Posterior cingulate gyrus (tissue), 11 donors: ENCODE measurements at places on chromosomes 11 and 22.

- no peak for DNase-seq
These were observed 27.3 kb downstream of the CTR9 start for GRCh38 chr11:10778217-10778970.

GRCh38 chr22:20549232-20549841 lies 41.9 kb downstream of the MED15 start:
- DNase-seq: no peak

GRCh38 chr22:19961868-19962245 lies 20.2 kb upstream of the TXNRD2 start:
- DNase-seq: no peak

DNA sequence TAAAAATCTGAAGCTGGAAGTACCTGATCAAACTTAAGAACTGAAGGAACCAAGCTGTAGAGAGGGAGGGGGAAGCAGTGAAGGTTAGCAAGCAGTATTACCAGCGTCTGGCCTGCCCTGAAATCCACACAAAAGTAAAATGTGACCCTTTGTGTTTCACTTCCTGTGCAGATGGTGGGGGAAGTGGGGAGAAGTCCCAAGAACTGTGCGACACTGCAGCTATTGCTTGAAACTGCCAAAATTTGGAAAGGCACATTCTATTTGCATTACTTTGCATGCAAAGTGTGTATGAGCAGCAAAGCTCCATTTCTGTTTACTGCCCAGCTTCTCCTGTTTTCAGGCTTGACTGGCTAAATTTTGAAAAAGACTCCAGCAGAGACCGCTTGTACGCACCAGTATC lies 72.1 kb upstream of the BMAL1 start:
- DNase-seq: no peak

DNA sequence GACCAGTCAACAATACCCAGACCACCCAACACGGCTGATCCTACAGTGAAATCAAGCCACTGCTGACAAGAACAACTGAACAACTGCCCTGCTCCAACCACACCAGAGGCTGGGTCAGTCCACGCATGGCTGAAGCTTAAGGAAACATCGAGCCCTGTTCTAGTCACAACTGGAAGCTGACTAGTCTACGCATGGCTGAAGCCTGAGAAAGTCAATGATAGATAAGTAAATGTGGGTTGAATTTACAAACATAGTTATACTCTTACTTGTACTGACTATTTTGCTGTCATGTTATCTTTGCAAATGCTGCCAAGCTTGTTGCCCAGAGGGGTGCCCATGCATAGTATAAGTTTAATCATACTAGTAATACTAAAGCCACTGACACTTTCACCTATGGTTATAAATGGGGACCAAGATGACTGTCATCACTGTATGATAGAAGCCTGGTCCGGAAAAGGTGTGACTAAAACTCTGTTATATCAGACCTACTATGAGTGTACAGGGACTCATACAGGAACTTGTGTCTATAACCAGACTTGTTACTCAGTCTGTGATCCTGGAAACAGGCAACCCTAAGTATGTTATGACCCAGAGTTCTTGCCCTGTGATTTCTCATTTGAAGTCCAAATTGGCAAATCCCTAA lies 43.4 kb upstream of the GLYAT start:
- DNase-seq: no peak

GRCh38 chr11:43576803-43577521 lies 103.6 kb upstream of the HSD17B12 start:
- no peak for DNase-seq

DNA sequence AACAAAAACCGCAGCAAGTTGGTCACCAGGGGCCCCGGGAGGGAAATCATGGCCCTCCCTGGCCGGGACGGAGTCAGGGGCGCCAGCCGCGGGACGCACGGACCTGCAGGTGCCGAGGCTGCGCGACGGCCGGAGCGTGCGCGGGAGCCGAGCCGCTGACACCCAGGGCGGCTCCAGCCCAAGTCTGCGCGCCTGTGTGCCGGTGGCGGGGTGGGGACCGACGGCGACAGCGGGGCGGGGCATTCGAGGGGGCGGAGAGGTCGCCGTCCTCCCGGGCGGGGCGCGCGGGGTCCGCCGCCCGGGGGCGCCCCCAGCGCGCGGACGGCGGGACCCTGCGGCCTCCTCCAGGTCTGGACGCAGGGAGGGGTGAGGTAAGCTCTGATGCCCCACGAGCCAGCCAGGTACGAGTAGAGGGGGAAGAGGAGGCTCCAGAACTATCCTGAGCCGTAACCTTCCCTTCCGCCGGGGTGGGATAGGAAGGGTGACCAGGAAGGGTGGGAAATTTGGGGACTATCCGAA lies at the start of gene ESAM:
TSS of gene ESAM (minus strand) at position 186 of the 519 bp plus-strand sequence. CDS start at position 50, 136 bp downstream.
- no peak for DNase-seq

GRCh38 chr11:32341620-32342613 lies 93.4 kb downstream of the WT1 start:
- DNase-seq: no peak
